ENCODE measurements at places on chromosomes 16 and 17.

- no peak overlapping the region for H3K27ac ChIP-seq
- peaks cover 9% of the 10 kb centered on the region for H3K27me3 ChIP-seq
- H3K4me1 ChIP-seq = peaks cover 3% of the 10 kb centered on the region
- DNase-seq = no peak
- H3K4me3 ChIP-seq = no peak overlapping the region
- H3K36me3 ChIP-seq = no peaks in the 10 kb centered on the region
Measured at GRCh38 chr16:82638095-82638798, 11.5 kb downstream of the CDH13 start.

GRCh38 chr16:12637002-12637401 is 166.7 kb downstream of the CPPED1 start:
- no peak overlapping the region for H3K4me3 ChIP-seq
- no peaks in the 10 kb centered on the region for H3K36me3 ChIP-seq
- no peak overlapping the region for H3K27ac ChIP-seq
- peaks cover 5% of the 10 kb centered on the region for H3K27me3 ChIP-seq

DNA sequence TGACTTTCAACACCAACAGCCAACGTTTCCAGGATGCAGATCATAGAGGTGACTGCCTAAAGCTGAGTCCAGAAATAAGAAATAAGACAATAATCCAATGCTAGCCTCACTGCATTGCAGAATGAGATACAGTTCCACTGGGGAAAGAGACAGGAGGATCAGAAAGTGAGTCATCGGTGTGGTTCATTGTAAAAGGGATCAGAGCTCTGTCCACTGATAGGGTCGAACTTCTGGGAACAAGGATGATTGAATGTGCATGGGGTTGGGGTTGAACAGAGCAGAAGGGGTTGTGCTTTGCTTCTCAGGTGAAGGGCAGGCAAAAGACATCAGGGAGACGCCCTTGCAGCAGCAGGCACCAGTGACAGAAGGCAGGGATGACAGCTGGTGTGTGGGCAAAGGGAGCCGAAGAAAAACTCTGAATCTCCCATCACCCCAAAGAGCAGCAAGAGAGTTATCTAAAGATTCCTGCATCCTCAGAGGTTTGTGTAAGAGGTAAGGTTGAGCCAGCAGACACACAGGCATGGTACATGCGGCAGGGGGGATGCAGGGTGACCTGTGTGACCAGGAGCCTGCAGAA is 16.4 kb downstream of the CLEC10A start:
- DNase-seq = no peak
- H3K36me3 ChIP-seq = peaks cover 7% of the 10 kb centered on the region
- no peak overlapping the region for H3K4me3 ChIP-seq
- H3K4me1 ChIP-seq = no peaks in the 10 kb centered on the region
- peaks cover 24% of the 10 kb centered on the region for H3K27me3 ChIP-seq

GRCh38 chr16:22874394-22874793 is 60.4 kb downstream of the HS3ST2 start:
- no peak overlapping the region for H3K4me3 ChIP-seq
- no peak for DNase-seq
- no peaks in the 10 kb centered on the region for H3K4me1 ChIP-seq

DNA sequence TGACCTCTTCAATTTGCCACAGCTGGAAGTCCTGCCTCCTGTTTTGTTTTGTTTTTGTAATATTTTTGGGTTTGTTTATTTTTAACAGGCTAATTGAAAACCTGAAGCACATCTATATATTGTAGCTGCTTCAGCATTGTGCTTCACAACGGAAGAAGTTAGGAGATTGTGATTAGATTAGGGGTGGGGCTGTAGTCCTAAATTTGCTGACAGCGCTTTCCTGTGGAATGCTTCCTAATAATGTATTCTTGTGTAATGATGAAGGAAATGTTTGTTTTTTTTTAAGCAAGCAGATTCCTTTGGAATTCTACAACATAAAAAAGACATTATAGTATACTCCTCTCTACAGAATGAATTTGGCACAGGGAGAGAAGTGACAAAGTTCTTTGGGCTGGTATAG is 70.1 kb downstream of the NLK start:
- no peak for DNase-seq
- H3K4me3 ChIP-seq = no peak overlapping the region
- peaks cover 8% of the 10 kb centered on the region for H3K36me3 ChIP-seq
- H3K27ac ChIP-seq = no peak overlapping the region
- H3K27me3 ChIP-seq = no peaks in the 10 kb centered on the region

- peaks cover 21% of the 10 kb centered on the region for H3K4me1 ChIP-seq
- H3K27ac ChIP-seq = no peak overlapping the region
- H3K36me3 ChIP-seq = peaks cover 6% of the 10 kb centered on the region
Measured at GRCh38 chr17:247767-248166, 66.3 kb upstream of the DOC2B start.

- H3K4me1 ChIP-seq = peaks cover 5% of the 10 kb centered on the region
- peaks cover 7% of the 10 kb centered on the region for H3K36me3 ChIP-seq
- no peak overlapping the region for H3K27ac ChIP-seq
- H3K27me3 ChIP-seq = no peaks in the 10 kb centered on the region
- H3K4me3 ChIP-seq = no peak overlapping the region
Measured at GRCh38 chr17:55391244-55391757, 30.3 kb downstream of the MMD start.

GRCh38 chr17:28575126-28575795 is 1.4 kb downstream of the ALDOC start:
- H3K36me3 ChIP-seq = no peaks in the 10 kb centered on the region
- no peak overlapping the region for H3K27ac ChIP-seq
- no peak for DNase-seq
- no peaks in the 10 kb centered on the region for H3K27me3 ChIP-seq

DNA sequence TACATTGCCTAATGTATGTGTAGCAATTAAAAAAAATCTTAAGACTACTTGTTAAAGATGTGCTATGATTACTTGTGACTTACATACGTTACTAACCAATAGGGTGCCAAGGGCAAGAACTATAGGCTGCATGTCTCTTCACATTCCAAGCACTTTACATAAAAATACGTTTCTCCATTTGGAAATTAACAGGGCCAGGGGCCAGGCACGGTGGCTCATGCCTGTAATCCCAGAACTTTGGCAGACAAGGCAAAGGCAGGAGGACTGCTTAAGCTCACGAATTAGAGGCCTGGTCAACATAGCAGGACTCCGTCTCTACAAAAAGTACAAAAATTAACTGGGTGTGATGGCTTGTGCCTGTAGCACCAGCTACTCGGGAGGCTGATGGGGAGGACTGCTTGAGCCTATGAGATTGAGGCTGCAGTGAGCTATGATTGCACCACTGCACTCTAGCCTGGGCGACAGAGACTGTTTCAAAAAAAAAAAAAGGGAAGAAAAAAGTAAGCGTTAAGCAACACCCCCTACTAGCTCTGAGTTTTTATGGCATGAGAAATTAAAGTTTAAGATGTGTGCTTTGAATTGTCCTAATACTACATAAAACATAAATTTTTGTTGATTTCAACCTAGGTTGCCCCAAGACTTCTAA is 12.3 kb downstream of the PSMD12 start:
- no peak overlapping the region for H3K27ac ChIP-seq
- no peak overlapping the region for H3K4me3 ChIP-seq
- H3K36me3 ChIP-seq = peaks cover 23% of the 10 kb centered on the region
- no peak for DNase-seq

GRCh38 chr17:63474586-63475460 is 2.0 kb upstream of the ACE start:
- no peak overlapping the region for H3K4me3 ChIP-seq
- no peak overlapping the region for H3K27ac ChIP-seq
- DNase-seq = no peak
- H3K4me1 ChIP-seq = peaks cover 15% of the 10 kb centered on the region
- H3K36me3 ChIP-seq = no peaks in the 10 kb centered on the region
- peaks cover 21% of the 10 kb centered on the region for H3K27me3 ChIP-seq

- H3K4me3 ChIP-seq = no peak overlapping the region
- H3K27me3 ChIP-seq = no peaks in the 10 kb centered on the region
- no peak for DNase-seq
- H3K36me3 ChIP-seq = peaks cover 3% of the 10 kb centered on the region
- peaks cover 23% of the 10 kb centered on the region for H3K4me1 ChIP-seq
Measured at GRCh38 chr17:57288773-57289121, 32.4 kb downstream of the MSI2 start.

DNA sequence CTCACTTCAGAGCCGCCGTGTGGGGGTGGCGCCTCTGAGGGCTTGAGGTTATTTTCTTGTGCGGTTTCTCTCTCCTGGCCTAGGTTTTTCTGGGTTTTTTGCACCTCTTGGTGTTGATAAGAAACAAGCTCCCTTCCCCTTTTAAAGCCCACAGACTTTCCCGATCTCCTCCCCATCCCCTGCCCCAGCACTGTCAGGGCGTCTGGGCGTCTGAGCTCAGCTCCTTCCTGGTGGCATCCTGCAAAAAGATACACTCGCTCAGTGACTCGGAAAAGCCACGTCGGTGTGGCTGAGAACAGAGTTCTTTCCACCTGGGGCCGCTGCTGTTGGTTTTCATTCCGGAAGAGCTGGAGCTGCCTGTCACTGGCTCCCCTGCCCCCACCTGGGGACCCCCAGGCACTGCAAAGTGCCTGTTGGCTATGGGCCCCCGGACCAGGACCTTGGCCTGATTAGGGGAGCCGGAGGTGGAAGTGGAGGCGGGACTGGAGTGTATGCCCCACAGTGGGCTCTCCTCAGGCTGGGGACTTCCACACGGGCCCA is 14.5 kb downstream of the BAIAP2 start:
- H3K36me3 ChIP-seq = no peaks in the 10 kb centered on the region
- DNase-seq = no peak
- peaks cover 23% of the 10 kb centered on the region for H3K27me3 ChIP-seq
- H3K4me1 ChIP-seq = peaks cover 6% of the 10 kb centered on the region
- H3K27ac ChIP-seq = no peak overlapping the region

GRCh38 chr17:72863526-72864211 is 228.8 kb downstream of the SLC39A11 start:
- H3K27ac ChIP-seq = no peak overlapping the region
- no peaks in the 10 kb centered on the region for H3K27me3 ChIP-seq
- H3K4me3 ChIP-seq = no peak overlapping the region
- peaks cover 2% of the 10 kb centered on the region for H3K4me1 ChIP-seq

GRCh38 chr16:79272141-79272577 is 328.4 kb downstream of the MAF start:
- H3K36me3 ChIP-seq = no peaks in the 10 kb centered on the region
- DNase-seq = no peak
- peaks cover 21% of the 10 kb centered on the region for H3K27me3 ChIP-seq
- H3K4me1 ChIP-seq = peaks cover 16% of the 10 kb centered on the region

GRCh38 chr17:29102046-29102445 is 59.1 kb downstream of the PIPOX start:
- H3K4me1 ChIP-seq = peaks cover 2% of the 10 kb centered on the region
- H3K4me3 ChIP-seq = no peak overlapping the region
- H3K27me3 ChIP-seq = no peaks in the 10 kb centered on the region
- H3K36me3 ChIP-seq = peaks cover 48% of the 10 kb centered on the region

- H3K27ac ChIP-seq = no peak overlapping the region
- no peak overlapping the region for H3K4me3 ChIP-seq
- no peak for DNase-seq
Measured at GRCh38 chr17:78278139-78278741, 46.8 kb downstream of the TMEM235 start.

DNA sequence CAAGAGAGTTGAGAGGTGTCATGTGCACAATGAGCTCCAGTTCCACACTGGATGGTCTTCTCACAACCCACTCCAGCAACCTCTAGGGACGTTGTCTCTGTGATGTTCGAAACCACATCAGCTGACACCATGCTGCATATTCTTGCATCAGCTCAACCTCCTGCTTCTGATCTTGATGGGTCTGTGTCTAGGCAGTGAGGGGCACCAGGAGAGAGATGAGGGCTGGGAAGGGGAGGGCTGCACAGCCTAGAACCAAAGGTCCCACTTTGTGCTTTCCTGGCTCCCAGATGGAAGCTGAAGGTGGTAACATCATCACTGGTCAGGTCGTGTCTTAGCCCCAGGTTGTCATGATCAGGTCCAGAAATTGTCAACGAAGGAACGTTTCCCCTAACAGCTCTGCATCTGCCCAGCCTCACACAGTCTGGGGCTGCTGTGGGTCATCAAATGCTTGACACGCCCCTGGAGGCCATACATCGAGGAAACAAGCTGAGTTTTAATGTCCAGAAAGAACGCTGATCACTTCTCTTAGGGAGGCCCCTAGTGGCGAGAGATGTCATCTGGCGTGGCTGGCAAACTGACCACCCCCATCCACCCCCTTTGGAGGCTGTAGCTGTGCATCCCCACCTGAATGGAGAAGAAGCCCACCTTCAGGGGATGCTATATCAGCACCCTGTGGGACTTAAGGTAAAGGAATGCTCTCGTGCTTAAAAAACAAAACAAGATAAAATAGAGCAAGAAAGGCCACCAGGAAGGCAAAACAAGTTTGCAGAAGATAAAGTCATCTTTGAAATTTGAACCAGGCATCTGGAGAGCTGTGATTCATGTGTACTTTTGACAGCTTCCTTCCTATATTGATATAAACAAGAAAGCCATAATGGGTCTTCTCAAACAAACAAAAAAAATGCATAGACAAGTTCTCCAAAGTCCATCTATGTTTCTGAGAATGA is 58.3 kb downstream of the WIPI1 start:
- H3K4me3 ChIP-seq = no peak overlapping the region
- H3K36me3 ChIP-seq = peaks cover 7% of the 10 kb centered on the region
- DNase-seq = peak; percentile 20
- H3K4me1 ChIP-seq = peaks cover 8% of the 10 kb centered on the region

- H3K27ac ChIP-seq = no peak overlapping the region
- no peak overlapping the region for H3K4me3 ChIP-seq
- no peaks in the 10 kb centered on the region for H3K36me3 ChIP-seq
- H3K27me3 ChIP-seq = no peaks in the 10 kb centered on the region
- no peak for DNase-seq
Measured at GRCh38 chr17:50180111-50180510, 14.3 kb downstream of the SGCA start.

DNA sequence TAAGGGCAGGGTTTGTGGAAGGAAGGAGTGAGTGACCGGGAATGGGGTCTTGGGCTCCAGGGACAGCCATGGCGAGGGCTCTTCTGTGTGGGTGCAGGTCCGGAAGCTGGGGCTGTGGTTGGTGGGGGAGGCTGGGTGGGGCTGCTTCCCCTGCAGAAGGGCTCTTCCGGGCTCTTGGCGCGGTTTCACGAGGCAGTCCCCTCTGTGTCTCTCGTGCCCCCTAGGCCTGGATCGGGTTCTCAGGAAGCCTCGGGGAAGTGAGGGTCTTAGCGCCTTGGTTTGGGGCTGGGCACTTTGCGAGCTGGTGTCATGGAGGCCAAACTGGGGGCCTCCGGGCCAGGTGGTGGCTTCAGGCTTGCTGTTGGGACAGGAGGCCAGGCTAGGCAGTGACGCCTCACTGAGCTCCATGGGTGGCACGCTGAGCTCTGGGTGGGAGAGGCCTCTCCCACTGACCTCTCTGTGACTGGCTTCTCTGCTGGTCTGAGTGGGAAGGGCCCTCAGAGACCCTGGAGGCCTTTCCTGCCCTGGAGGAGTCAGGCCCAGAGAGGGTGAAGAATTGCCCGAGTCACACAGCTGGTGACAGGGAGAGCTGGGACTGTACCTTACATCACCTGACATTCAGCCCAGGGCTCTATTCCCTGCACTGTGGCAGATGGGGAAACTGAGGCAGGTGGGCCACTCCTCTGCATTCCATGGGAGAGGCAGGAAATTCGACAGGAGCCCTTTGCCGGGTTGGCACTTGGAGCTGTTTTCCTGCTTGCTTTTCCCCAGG is 8.2 kb downstream of the ADCY7 start:
- peaks cover 60% of the 10 kb centered on the region for H3K4me1 ChIP-seq
- no peak for DNase-seq
- H3K27me3 ChIP-seq = no peaks in the 10 kb centered on the region

- H3K36me3 ChIP-seq = peaks cover 5% of the 10 kb centered on the region
- peak overlapping the region; percentile 71 for H3K4me3 ChIP-seq
- H3K27ac ChIP-seq = peak overlapping the region; percentile 92
- H3K27me3 ChIP-seq = no peaks in the 10 kb centered on the region
- peak; percentile 78 for DNase-seq
Measured at GRCh38 chr17:77444984-77445759, 304.4 kb downstream of the SEC14L1 start.

GRCh38 chr17:83091257-83092141 is 12.1 kb downstream of the METRNL start:
- no peak overlapping the region for H3K27ac ChIP-seq
- no peak for DNase-seq
- peaks cover 1% of the 10 kb centered on the region for H3K4me1 ChIP-seq
- peaks cover 9% of the 10 kb centered on the region for H3K36me3 ChIP-seq
